ENCODE measurements at places on chromosomes 6 and 20.

DNA sequence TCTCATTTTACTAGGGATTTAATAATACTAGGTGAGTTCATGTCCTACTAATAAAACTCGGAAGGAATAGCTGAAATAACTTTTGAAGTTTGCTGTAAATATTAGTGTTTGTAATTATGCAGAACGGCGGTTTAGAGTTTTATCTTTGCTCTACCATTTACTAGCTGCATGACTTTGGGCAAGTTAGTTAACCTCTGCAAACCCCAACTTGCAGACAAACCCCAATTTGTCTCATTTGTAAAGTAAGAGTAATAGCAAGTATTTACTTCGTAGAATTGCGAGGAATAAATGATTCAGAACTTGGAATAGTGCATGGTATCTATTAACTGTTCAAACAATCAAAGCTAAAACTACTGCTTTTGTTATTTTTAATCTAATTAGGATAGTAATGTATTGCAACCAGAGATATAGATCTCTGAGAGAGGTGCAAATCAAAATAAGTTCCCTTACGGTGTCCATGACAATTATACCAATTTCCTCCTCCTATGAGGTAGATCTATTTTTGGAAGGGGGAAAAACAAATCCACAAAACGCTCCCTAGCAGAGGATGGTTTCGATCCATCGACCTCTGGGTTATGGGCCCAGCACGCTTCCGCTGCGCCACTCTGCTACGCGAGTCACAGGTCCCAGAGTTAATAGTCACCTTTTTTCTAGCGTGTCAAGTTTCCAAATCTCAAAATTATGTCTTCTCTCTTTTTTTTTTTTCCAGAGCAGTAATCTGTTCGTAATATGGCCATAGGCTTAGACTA is 35.1 kb upstream of the BTN3A2 start:
- DNase-seq: peak; percentile 74

DNA sequence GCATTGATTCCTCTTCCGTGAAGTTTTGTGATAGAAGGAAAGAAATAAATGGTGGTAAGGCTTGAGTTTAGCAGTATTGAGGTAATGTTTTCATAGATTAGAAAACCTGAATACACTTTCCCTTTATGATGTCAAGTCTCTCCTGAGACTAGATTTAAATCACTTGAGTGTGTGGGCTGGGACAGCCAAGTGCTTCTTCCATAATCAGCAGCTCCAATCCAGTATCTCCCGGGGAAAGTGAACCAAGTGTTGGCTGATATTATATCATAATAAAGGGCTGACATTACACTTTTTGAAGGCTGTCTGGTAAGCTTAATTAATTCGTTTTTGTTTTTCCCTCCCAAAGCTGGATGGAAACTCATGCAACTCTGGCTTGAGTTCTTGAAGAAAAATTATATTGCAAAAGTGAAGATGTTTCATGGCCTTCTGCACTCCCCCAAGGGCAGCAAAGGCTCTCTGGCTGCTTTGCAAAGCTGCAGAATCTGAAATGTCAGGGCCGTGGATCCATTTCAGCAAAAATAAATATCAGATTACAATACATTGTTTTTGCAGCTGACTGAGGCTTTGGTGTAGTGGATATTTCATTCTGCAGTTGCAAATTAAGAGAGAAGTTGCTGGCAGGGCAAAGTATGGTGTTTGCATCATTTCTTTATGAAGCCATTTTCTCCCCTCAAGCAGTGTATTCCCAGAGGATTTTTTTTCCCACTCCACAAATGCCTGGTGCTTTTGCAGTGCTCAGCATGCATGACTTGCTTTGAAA is 101.2 kb downstream of the MKKS start:
- DNase-seq: peak; percentile 40

DNA sequence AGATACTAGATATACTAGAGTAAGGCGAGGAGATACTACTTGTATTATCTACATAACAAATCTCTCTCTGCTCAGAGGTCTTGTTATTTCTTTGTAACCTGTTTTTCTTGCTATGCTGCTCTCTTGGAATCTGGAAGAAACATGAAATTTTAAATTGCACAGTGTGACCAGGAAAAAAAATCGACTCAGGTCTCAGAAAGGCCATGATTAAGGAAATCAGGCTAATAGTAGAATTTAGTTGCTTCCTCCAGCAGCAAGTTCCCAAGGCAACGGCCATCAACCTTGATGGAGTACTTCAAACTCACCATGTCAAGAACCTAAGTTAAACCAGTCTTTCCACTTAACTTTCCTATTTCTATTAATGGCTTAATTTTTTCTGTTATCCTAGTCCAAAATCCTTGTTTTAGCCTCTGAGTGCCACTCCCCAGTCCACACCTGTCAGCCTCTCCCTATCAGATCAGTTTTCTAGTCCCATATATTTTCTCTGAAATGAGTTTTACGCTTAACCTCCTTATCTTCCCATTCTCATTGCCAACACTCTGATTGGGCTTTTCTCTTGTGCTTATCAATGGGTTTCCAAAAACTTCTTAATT is 87.7 kb upstream of the BEND3 start:
- DNase-seq: no peak

DNA sequence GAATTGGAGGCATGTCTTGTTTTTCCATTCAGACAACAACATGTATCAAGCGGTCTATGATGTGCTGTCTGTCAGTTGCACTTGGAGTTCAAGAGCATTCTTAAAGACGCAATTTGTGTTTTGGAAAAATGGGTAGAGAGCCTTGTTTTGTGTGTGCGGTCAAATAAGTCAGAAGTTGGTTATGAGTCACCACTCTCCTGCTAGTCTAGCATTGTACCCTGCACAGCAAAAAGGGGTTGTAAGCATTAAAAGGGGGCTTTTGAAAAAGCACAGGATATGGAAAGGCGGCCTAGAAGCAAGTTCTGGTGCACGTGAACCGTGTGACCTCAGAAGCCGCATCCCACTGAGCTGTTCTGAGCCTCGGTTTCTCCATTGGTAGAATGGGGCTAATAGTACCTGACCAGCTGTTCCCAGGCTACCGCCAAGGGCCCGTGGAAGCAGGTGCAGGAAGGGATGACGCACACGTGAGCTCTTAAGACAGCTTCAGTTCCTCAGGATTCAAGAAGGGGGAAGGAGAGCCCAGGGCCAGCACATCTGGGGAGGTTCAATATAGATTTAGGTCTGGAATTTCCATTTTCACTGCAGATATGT is 61.6 kb upstream of the SNX9 start:
- DNase-seq: peak; percentile 83

DNA sequence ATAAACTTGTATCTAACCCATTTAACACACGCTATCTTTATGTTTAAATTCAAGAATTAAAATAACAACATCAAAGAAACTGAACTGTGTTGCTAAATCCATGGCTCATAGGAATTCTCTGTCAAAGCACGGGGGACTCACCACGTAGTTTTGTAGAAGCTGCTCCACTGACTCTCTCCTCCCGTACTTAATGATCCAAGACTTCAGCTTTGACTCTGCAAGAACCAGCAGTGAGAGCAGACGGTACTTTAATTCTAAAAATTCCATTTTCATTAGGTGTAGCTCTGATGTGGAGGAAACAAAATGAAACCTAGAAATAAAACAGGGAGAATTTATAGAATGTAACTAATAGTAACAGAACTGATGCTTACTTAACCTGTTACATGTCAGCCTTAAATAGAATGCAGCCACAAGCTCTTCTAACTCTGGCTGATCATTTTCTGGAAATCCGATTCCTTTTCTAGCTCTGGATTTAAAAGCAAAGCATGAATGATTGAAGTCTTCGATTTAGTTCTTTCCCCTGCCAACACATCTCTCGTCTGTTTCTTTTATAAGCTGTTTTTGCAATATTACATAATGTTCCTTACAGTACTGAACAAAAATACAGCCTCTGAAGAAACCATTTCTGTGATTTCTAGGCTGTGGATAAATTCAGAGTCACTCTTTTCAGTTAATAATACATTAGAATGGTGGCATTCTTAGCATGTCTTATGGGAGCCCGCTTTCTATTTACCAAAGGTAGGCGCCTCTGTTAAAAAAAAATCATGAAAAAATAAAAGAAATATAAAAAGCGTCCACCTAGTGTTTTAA is 165.5 kb downstream of the SYNE1 start:
- peak; percentile 34 for DNase-seq

- no peak for DNase-seq
These were observed 7.7 kb downstream of the PRR18 start for GRCh38 chr6:166300357-166300987.

DNA sequence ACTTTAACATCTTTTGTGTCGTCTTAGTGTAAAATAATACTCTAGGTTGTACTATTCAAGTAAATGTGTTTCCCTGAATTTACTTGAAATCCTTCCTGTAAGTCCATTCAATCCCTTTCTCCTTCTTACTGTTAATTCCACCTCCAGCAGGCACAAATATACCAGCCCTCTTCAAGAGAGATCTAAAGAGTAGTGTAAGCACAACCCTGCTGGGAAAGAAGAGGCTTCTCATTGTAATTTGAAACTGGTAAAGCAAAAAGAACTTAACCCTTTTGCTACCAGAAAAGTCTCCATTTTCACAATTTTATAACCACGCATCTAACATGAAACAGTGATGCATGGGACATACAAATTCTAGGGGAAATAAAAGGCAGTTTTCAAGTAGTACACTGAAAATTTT is at the start of gene BMP5:
Gene BMP5, minus strand, starts transcription at position 191 of the 400 bp plus-strand sequence. CDS start 725 bp downstream, outside the sequence.
- DNase-seq: no peak

DNA sequence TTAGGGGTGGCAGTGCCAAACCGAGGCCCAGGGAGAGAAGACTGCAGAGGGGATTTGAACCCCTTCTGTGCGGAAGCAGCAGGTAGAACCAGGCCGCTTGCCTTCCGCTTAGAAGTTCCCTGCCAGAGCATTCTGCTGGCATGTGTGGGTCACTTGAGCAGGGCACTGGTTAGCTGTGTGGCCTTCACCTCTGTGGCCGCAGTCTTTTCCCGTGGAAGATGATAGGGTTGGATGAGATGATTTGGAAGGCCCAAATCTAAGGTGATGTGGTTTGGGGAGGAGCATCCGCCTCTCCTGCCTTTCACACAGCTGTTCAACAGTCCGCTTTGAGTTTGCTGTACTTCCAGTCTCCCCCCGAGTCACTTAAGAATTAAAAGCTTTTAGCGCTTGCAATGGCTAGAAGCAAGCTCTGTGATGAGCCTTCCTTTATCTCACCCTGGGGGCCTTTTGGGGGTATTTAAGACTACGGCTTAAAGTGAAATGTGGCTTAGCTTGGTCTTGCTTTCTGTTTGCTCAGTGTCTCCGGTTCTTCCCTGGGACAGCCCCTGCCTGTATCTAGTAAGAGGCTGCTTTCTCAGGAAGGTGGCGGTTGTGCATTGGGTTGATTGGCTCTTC is 743 bp downstream of the CMTR1 start:
- peak; percentile 19 for DNase-seq

GRCh38 chr6:38305995-38306681 is 333.6 kb downstream of the BTBD9 start:
- no peak for DNase-seq

DNA sequence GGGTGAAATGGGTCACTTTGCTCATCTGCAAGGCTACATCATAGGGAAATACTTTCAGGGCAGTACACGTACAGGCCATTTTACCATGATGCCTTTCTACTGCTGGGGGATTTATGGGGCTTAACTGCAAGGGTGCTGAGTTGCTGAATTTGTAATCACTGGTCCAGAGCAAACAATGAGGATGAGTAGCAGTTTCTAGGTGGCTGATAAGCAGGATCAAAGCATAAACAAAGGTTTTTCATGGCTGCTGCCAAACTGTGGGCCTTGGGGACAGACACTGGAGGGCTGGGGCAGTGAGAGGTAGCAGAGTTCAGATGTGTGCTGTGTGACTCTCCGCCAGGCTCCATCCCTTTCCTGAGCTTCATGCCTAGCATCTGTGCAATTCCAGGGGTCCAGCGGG is 68.3 kb downstream of the CNBD2 start:
- DNase-seq: no peak

DNA sequence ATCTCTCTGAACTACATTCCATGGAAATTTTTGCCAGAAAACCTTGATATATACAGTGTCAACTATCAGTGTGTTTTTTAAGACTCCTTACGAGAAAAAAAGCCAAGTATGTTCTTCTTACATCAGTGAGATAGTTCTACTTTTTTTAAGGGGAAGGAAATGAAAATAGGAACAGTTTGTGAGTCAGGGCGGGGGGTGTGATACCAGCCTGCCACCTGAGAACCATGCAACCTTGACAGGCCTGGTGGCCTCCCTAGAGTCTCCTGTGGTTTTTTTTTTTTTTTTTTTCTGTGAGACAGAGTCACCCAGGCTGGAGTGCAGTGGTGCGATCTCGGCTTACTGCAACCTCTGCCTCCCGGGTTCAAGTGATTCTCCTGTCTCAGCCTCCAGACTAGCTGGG is 96.3 kb upstream of the GCM1 start:
- no peak for DNase-seq

DNA sequence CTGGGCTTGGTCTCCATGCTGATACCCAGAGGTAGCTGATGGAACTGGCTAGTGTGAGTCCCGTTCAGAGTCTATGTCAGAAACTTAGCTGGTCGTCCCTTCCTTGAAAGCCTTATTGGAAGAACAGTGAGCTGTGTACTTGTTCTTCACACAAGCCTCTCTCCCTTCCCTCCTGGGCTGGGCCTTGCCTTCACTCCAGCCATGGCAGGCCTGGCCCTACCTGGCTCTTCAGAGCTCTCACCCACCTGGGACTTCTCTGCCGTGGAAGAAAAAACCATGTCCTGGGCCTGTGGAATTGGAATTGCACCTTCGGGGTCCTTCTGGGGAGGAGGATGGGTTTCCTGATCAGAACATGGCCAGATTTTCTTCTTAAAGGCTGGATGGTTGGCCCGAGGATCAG is 20.3 kb upstream of the ZNF831 start:
- DNase-seq: no peak

DNA sequence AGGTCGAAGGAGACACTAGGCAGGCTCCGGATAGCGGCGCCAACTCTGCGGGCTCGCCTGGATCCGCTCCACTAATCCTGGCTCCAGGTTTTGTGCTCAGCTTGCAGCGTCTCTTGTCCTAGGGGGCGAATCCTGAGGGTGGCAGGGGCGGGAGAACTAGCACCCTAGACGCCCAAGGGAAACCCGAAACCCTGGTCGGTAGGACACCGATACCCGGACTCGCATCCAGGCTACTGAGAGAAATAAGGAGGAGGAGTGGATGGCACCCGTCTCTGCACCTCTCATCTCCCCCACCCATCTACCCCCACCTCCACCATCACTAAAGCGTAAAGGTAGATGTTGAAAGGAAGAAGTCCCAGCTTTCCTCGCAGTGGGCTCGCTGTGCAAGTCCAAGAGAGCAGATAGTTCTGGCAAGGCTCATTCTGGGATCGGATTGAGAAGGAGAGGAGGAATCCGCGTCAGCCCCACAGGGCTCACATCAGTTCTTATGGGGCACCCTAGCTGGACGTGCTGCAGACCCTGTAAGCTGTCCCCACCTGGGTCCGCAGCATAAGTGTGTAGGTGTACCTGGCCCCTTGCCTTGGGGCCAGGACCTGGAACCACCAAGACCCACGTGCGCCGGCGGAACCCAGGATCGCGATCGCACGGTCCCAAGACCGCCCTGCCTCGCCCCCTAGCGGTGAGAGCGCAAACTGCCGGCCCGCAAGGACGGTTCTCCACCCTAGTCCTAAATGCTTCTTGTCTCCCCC is 6.9 kb downstream of the SLC32A1 start:
- DNase-seq: peak; percentile 31

GRCh38 chr6:150681578-150682395 is 82.1 kb downstream of the PLEKHG1 start:
- no peak for DNase-seq

GRCh38 chr6:139161169-139161568 is 26.3 kb downstream of the HECA start:
- DNase-seq: peak; percentile 74

GRCh38 chr6:56046576-56046975 is 171.2 kb upstream of the BMP5 start:
- peak; percentile 88 for DNase-seq

- peak; percentile 36 for DNase-seq
These were observed 114.3 kb upstream of the DST start for GRCh38 chr6:56756791-56757587.
